Fibroblast of skin of back (primary cell): ENCODE measurements at places on chromosomes 13 and 19.

DNA sequence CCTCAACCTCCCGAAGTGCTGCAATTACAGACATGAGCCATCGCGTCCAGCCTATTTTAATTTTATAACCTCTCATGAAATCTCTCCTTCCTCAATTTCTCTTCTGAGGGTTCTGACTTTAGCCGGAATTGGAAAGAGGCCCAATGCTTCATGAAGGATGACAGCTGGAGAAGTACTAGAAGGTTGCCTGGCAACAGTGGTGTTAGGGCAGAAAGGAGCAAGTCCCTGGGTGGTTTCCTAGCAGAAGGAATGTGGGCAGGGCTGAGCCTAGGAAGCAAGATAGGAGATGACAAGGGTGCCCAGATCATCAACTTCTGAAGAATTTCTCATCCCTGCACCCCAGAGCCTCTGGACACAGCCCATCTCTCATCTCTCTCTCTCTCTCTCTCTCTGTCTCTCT, 25.8 kb downstream of the CACNG6 start:
- DNase-seq, result peak; percentile 34

DNA sequence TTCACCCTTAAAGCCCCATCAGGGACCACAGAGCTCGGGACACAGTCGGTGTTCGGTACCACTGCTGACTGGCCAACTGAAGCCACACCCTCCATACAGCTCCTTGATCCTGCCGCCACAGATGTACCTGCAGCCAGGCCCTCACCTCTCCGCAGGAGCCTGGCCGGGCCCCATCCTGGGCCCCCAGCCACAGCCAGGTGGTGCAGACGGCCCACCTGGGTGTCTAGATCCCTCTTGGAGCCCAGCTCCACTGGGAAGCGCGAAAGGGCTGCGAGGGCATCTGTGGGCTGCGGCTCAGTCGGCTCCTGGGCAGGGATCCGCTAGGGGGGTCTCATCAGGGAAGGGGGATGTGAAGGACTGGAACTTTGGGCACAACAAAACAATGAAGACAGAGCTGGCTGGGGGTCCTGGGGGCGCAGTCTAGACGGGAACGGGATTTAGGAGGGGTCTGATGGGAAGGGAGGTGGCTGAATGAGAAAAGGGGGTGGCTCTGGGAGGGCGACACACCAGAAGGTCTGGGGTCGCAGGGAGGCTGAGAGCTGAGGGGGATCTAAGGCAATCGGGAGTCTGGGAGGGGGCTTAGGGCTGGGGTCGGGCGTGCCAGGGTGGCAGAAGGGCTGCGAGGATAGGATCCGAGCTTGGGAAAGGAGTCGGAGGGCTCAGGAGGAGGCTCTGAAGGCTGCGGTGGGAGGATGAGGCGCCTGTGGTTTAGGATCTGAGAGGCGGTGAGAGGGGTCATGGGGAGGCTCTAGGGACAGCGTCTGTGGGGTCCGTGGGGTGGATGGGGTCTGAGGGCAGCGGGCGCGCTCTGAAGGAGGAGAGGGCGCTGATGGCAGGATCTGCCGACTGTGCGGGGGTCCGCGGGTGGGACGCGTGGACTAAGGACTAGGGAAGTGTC, 15.8 kb downstream of the PRODH2 start:
- DNase-seq, result no peak

DNA sequence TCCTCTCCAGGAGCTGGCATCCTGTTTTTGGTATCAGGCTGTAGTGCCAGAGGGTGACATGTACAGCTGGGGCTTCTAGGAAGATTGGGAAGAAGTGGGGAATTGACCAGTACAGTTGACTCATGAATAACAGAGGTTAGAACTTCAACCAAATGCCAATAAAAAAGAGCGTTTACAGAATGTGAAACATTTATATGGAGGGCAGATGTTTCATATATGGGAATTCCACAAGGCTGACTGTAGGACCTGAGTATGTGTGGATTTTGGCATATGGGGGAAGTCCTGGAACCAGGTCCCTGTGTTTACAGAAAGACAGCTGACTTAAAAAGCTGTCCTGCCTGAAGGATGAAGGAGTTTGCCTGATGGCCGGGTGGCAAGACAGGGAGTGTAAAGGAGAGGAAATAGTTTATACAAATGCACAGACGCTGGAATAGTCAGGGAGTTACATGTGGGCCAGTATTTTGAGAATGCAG, 5.2 kb downstream of the CHAMP1 start:
- DNase-seq, result peak; percentile 94

DNA sequence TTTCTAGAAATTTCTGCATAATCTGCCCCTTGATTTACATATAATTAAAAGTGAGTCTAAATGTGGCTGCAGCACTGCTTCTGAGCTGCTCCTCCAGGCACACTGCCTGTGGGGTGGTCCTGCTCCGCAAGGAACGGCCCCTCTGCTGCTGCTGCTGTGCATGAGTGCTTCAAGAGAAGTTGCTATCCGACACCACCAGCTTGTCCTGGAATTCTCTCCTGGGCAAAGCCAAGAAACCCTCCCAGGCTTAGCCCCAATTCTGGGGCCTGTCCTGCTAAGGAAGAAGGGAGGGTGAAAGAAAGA, 7.5 kb upstream of the PDCD5 start:
- no peak for DNase-seq

GRCh38 chr19:13195678-13196077, 45.5 kb downstream of the IER2 start:
- DNase-seq, result no peak

DNA sequence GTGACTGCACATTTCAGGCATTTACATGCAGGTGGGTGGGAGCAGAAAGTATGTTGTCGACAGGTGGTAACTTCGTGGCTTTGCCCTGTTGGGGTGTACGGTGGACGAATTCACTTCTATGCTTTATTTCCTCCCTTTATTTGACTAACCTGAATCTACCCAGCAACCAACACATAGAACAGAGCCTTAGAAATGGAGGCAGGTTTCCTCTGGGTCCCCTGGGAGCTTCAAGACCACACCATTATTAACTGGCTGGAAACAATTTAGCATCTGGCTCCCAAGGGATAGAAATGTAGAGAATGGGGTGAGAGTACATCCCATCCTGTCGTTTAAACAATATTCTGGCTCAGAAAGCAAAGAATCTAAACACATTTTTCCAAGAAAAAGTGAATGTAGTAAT, 244.4 kb downstream of the DLEU7 start:
- no peak for DNase-seq

DNA sequence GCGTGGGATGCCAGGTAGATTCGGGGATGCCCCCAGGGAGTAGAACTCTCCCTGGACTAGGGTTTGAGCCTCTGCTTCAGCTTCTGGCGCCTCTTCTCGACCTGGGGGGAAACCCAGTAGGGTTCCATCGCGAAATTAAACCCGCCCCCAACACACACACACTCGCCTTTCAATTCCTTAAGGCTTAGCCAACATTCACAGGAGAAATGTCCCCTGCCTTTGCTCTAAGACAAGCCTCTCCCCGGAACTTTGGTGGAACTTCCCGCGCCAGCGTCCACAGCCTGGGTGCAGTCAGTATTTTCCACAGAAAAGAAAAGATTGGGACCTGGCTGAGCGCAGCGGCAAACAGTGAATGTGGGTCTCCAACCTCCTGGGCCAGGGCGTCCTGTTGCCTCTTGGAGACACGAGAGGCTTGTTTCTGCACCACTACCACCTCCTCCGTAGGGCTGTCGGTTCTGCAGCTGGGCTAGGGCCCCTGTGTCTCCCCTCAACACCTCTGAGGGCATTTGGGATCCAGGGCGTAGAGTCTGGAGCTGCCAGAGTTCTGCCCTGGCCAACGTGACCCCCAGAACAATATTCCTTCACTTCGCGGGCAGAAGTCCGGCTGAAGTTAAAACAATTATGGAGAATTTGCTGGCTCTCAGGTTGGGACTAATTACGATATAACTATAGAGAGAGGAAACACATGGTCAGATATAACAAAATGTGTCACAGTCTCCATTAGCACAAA, 3.2 kb downstream of the PDX1 start:
- no peak for DNase-seq

DNA sequence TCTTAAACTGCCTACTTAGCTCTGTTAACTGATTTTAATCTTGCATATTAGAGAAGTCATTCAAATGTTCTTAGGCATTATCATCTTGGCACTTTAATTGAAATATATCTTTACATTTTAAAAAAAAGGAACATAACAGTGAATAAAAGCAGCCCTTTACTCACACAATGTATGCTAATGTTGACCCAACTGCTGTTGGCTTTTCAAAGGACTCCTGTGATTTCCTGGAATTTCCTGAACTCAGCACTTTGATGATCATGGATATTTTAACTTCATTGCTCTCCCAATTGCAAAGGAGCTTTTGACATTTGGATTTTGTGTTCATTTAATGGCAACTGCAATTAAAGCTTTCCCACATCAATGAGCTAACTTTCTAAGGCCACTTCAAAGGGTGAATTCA, 1230.3 kb downstream of the DIAPH3 start:
- no peak for DNase-seq

DNA sequence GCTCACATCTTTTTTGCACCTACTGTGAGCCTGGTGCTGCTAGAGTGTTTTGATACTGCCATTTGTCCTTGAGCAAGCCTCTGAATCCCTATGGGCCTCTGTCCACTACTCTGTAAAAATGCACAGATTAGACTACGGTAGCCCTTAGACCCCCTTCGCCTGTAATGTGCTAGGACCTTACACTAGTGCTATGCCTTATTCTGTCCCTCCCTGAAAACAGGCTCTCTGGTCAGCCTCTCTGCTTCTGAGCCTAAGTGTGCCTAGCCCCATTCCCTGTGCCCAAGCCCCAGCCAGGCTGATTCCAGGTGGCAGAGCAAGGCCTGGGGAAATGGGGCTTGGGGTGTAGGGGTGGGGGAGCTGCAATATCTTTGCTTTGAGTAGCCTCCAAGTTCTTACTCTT, 10.7 kb downstream of the HMGB1 start:
- no peak for DNase-seq

DNA sequence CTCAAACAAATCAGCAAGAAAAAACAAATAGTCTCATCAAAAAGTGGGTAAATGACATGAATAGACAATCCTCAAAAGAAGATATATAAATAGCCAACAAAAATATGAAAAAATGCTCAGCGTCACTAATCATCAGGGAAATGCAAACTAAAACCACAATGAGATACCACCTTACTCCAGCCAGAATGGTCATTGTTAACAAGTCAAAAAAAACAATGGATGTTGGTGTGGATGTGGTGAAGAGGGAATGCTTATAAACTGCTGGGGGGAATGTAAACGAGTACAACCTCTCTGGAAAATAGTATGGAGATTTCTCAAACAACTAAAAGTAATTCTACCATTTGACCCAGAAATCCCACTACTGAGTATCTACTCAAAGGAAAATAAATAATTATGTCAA, 239.2 kb upstream of the RFC3 start:
- DNase-seq, result no peak

DNA sequence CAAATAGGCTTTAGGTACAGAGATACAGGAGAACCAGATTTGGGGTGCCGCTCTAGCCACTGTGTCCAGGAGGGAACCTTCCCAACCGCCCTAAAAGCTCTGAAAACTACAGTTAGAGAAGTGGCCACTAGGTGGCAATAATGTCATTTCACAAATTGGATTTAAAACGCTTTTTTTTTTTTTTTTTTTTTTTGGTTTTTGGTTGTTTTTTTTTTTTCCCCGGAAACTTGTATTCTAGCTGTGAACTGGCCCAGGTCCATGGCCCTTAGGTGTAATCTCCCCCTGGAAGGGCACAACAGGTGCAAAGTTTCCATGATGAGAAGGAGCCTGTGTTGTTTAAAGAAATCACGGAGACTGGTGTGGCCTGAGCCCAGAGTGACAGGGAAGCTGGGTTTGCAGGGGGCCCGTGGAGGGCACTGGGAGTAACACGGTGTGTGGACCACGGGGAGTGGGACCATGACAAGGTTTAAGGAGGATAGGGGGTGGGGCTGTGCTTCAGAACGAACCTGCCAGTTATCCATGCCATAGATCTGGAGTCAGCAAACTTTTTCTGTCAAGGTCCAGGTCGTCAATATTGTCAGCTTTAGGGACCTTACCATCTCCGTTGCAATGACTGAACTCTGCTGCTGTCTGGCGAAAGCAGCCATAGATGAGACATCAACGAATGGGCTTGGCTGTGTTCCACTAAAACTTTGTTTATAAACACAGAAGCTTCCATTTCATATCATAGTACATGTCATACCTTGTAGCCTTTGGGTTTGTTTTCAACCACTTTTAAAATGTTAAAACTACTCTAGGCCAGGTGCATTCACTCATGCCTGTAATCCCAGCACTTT, 10.1 kb downstream of the OR1I1 start:
- peak; percentile 69 for DNase-seq

- DNase-seq, result peak; percentile 29
Observed at GRCh38 chr13:100347968-100348367, 240.6 kb downstream of the GGACT start.

DNA sequence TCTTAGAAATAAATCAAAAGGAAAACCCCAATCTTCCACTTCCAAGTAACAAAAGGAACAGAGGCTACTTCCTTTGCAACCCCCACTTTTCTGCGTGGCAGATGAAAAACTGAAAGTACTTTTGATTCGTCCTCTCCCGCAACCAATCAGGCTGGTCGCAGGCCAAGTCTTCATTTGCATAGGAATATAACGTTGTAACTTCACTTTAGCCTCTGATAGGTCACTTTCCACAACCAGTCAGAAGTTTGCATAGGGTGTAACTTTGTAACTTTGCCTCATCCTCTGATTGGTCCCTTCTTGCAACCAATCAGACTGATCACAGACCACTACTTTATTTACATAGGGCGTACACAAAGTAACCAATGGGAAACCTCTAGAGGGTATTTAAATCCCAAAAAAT, 37.2 kb downstream of the TGDS start:
- DNase-seq, result no peak

DNA sequence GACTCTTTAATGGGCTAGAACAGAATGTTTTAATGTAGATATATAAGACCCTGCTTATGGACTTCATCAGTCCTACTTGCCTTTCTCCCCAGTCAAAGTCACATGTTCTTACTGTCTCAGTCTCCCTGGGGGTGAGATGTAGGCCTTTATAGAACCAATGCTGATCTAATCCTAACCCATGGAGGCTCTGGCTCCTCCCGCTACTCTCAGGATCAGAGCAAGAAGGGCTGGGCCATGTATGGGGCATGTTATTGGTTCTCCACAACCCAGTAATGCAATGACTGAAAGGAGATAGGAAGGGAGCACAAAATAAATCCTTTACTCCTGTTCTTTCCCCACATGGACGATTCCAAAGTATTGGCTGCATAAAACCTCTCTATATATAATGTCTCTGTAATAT, 82.3 kb downstream of the UGGT2 start:
- DNase-seq, result no peak

DNA sequence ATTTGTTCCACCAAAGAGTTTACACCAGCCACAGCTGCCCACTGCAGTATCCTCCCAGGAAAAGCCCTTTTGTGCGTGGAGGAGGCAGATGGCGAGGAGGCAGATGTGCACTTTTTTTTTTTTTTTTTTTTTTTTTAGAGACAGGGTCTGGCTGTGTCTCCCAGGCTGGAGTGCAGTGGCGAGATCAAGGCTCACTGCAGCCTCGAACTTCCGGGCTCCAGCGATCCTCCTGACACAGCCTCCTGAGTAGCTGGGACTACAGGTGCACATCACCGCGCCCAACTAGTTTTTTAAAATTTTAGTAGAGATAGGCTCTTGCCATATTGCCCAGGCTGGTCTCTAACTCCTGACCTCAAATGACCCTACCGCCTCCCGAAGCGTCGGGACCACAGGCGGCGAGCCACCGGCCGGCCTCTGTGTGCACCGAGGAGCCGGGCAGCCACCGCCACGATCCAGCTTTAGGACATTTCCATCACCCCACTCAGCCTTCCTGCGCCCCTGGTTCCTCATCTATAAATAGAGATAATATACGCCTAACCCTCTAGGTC, 563 bp upstream of the PDCD5 start:
- no peak for DNase-seq

- no peak for DNase-seq
Observed at GRCh38 chr13:99580500-99581268, 79.4 kb downstream of the TM9SF2 start.
